ENCODE measurements at places on chromosomes 16 and 17.

DNA sequence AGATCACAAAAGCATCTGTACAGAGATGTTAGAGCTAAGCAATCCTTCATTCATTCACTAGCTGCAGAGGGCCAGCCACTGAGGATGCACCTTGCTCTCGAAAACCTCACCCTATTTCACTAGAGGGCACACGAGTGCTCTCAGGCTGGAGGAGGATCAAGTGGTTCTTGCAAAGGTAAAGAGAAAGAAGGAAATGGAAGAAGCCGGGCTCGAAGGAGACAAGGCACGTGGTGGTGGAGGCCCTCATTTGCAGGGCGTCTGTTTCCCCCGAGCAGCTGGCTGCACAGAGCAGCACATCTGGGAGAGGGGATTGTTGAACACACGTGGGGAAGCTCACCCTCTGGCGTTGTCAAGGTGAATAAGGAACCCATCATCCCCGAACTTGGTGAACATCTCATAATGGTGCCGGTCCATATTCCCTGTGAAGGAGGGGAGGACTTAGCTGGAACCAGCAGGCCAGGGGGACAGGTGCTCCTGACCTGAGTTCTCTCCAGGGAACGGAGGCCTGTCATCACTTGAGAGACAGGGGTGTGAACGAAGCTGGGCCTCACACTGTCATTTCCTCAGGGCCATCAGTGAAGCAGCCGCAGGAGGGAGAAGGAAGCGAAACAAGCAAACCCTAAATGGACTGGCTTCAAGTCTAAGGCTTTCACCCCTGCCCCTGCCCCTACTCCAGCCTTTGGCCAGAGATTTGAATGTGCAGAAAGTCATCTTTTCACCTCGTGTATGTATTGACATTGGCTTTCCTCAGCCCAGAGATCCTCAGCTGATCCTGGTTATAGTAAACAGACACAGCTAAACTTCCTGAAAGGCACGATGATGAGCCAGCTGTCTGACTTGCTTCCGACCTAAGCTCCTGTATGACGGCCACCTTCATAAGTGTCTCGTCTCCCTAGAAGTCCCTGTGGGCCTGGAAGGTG, 27.6 kb downstream of the PRKAR1A start:
- H3K4me1 ChIP-seq: no peaks in the 10 kb centered on the region
- H3K27me3 ChIP-seq: no peaks in the 10 kb centered on the region
- H3K27ac ChIP-seq: no peak overlapping the region
- DNase-seq: no peak
- peaks cover 13% of the 10 kb centered on the region for H3K36me3 ChIP-seq

DNA sequence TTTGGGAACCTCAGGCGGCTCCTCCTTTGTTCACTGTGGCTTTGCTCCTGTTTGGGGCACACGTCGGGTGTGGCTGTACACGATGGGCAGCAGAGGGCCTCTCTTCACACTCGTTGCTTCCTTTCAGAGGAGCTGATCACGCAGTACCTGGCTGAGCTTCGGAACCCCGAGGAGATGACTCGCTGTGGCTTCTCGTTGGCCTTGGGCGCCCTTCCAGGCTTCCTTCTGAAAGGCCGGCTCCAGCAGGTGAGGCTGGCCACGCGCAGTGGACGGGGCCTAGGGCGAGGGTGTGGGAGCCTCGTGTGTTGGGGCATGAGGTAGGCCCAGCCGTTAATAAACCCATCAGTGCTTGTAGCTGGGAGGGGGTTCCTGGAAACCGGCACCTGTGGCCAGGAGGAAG, 85.0 kb upstream of the ZNF750 start:
- no peaks in the 10 kb centered on the region for H3K27me3 ChIP-seq
- H3K4me3 ChIP-seq: no peak overlapping the region
- H3K27ac ChIP-seq: no peak overlapping the region

GRCh38 chr17:10777131-10777807, 26.6 kb downstream of the TMEM238L start:
- H3K36me3 ChIP-seq: no peaks in the 10 kb centered on the region
- no peak overlapping the region for H3K27ac ChIP-seq
- no peak for DNase-seq
- H3K4me3 ChIP-seq: no peak overlapping the region
- H3K4me1 ChIP-seq: no peaks in the 10 kb centered on the region

- H3K4me1 ChIP-seq: peaks cover 12% of the 10 kb centered on the region
- DNase-seq: no peak
- no peaks in the 10 kb centered on the region for H3K27me3 ChIP-seq
- H3K36me3 ChIP-seq: no peaks in the 10 kb centered on the region
Measured at GRCh38 chr16:12377497-12377896, 401.0 kb downstream of the SNX29 start.

- H3K27ac ChIP-seq: no peak overlapping the region
- no peak for DNase-seq
- no peaks in the 10 kb centered on the region for H3K36me3 ChIP-seq
- no peak overlapping the region for H3K4me3 ChIP-seq
- H3K27me3 ChIP-seq: no peaks in the 10 kb centered on the region
Measured at GRCh38 chr17:70317421-70317820, 148.1 kb downstream of the KCNJ2 start.

DNA sequence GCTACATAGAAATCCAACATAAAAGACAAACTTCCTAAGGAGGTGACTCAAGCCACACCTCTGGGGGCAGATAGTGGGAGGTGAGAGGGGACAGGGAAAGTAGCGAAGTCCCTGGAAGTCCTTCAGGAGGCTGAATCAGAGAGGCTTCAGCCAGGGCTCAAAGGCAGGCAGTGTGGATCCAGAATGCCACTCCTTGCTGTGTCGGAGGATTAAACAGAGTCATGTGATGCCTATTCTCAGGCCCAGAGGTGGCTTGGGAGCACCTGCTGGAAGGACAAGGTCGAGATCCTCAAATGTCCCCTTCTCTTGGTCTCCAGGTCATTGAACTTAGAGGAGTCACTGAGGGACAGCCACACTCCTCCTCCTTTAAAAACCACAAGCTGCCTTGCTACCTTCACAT, 391.1 kb downstream of the SOX9 start:
- no peak overlapping the region for H3K27ac ChIP-seq
- no peak for DNase-seq
- peaks cover 28% of the 10 kb centered on the region for H3K27me3 ChIP-seq
- no peaks in the 10 kb centered on the region for H3K4me1 ChIP-seq

Data from effector memory CD8-positive, alpha-beta T cell (primary cell).